Lower leg skin (tissue), 4 donors: ENCODE measurements at places on chromosomes 13 and 19. TPM values are rescaled to one million over a fixed set of nuclear protein-coding genes. Genes with fewer than 3 reads are reported as not detected.

- no peak for DNase-seq
Observed at GRCh38 chr19:13355356-13355755, 150.9 kb downstream of the CACNA1A start.

DNA sequence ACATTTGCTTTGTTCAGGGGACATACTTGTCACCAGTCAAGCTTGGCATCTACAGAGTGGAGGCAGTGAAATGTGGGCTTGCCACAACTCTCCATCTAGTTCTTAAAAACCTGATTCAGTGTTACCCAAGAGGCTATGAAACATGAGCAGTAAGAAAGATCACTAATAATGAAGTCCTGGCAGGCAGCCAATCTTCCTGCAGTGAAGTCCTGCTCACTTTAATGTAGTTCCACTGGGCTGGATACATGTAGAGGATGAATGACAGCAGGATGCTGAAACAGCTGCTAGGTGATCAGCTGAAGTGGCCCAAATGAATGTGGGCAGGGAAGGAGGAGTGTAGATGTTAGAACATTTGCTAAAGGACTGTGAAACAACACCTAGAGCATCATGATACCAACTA, 1213.1 kb downstream of the OLFM4 start:
- no peak for DNase-seq

- DNase-seq: no peak
Observed at GRCh38 chr13:26978081-26978860, 193.3 kb downstream of the USP12 start.

DNA sequence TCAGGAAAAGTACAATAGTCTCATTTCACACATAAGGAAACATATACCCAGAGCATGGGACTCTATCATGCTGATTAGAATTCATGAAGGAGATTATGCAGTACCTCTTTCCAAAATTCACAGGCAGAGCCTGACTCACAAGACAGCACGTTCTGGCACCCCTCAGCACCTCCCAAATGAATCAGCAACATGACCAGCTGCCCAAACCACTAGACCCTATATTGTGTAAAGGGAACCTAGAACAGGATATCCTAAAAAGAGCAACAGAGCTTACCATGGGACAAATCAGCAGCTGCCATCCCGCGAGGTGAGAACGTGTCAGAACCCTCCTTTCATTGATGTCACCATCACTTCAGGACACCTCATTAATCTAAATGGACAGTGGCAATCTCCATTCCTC, 2.5 kb downstream of the ZNF426 start:
- DNase-seq: no peak

GRCh38 chr13:91313103-91313502, 34.4 kb upstream of the MIR17HG start:
- DNase-seq: no peak

GRCh38 chr13:113124211-113124970, 1.8 kb downstream of the F10 start:
- DNase-seq: no peak

GRCh38 chr13:89953581-89953980, 1393.9 kb upstream of the MIR17HG start:
- DNase-seq: no peak

DNA sequence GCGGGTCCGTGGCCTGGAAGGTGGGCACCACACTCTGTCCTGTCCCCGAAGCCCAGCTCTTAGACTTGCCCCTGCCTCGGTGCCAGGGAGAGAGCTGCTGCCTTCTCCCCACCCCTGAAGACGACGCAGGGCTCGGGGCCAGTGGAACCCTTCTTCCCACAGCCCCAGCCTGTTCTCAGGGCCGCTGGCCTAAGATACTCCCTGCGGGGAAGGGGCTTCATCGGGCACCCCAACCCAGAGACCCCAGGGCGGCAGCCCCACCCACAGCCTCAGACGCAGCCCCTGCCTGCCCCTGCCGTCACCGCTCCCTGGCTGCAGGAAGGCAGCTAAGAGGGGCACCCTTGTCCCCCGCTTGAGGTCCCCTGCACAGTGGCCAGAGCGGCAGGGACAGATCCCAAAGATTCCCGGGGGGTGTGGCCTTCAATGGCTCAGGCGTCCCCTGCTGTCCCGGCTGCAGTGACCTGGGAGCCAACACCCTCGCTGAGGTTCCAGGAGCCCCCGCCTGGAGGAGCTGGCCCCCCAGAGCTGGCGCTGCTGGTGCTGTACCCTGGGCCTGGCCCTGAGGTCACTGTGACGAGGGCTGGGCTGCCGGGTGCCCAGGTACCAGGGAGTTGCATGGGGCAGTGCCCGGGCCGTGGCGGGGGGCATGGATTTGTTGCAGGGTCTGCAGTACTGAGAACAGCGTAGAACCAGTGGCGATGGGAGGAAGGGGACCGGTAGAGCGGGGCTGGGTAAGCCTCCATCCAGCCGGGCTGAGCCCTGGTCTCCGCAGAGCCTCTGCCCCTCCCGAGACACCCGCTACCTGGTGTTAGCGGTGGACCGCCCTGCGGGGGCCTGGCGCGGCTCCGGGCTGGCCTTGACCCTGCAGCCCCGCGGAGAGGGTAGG, 1.0 kb downstream of the AMH start:
- DNase-seq: no peak

GRCh38 chr19:10677751-10678150, 23.5 kb upstream of the QTRT1 start:
- no peak for DNase-seq

DNA sequence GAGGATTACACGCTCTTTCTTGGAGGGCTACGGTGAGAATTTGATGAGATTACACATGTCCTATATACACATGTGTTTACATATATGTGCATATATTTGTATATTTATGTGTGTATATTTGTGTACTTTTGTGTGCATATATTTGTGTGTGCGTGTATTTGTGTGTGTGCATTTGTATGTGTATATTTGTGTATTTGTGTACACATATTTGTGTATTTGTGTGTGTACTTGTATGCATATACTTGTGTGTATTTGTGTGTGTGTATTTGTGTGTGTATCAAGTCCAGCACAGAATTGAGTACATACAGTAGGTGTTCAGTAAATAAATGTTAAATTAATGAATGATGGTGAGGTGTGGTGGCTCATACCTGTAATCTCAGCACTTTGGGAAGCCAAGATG, 1.8 kb downstream of the TMEM143 start:
- no peak for DNase-seq

DNA sequence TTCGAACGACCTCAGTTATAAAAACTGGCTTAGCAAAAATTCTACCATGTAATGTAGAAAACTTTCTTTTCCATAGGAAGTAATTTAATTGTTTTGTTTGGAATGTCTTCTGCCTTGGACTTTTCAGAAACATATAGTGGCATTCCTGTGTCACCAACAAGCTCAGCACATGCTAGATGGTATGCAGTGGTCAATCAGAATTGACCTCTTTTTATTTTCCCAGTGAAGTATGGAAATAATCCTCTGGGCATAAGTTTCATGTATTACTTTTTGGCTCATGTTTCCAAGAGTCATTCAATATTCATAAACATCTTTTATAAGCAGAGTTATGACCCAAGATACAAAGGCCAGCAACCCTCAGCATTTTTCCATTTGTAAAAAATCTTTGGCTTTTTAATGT, 33.6 kb downstream of the NALCN start:
- no peak for DNase-seq

GRCh38 chr13:37065890-37066526, 6.5 kb upstream of the SUPT20H start:
- DNase-seq: no peak

- DNase-seq: peak; percentile 14
Observed at GRCh38 chr13:44207476-44207875, 166.1 kb upstream of the SERP2 start.

The IL27RA gene
- total RNA-seq: 1.6 TPM

The LMTK3 gene
- 6.0 TPM for total RNA-seq

The SIGLEC11 gene
- total RNA-seq: not detected

The KLHL1 gene
- total RNA-seq: not detected

The CGB3 gene
- total RNA-seq: not detected

The CYP2F1 gene
- total RNA-seq: not detected

The TRPM4 gene
- 50.7 TPM for total RNA-seq

The INSL3 gene
- total RNA-seq: not detected
